T follicular helper cell (primary cell): ENCODE measurements at places on chromosomes 16 and 17.

DNA sequence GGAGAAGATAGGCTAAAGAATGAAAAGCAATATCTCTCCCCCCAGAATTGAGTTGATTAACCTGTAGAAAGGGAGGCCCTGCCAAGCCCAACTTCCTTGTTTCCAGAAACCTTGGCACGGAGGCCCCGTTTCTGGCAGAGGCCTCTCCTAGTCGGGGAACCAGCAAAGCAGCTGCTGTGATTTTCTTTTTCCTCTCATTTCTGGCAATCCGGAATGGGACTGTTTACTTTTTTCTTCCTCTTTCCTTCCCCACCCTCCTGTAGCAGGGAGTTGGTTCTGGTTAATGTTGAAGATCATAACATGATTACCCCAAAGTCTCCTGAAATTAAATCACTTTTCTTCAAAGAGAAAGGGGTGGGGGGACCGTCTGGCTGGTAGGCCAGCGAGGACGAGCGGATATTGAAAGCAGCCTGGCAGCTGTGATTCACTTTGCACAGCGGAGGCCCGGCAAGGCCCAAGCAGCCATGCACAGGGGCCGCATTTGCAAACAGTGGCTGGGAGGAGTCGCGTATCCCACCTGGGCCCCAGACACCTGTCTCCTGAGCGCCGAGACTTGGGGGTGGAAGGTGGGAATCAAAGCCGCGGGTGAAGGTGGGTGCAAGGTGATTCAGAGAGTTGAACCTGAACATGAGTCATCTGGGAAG, 51.5 kb downstream of the NTN1 start:
- no peak for DNase-seq

DNA sequence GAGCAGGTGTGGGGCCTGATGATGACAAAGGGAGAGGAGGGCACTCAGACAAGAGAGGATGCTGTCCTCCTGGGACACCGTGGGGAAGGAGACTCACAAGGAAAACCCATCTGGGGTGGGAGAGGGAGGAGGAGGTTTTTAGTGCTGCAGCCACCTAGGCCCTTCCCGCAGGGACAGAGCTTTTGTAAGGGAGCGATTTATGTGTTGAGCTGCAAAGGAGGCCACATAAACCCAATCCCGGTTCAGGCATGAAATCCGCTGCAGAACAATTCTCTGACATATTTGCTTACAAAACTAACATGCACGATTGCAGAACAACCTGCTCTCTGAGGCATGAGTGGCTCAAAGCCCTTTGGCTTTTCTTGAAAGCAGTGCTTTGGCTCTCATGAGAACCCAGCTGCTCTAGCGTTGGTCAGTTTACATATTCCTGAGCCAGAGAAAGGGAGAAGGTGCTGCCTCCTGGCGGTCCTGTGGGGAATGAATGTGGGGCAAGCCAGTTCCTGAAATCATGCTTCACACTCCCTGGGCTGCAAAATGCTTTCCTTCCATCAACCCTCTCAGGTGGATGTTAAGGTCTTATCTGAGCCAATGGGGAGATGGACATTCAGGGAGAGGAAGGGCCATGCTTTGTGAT, 122.4 kb upstream of the NLRP1 start:
- DNase-seq: peak; percentile 19

GRCh38 chr17:82414548-82415281, 3.4 kb upstream of the HEXD start:
- peak; percentile 62 for DNase-seq

DNA sequence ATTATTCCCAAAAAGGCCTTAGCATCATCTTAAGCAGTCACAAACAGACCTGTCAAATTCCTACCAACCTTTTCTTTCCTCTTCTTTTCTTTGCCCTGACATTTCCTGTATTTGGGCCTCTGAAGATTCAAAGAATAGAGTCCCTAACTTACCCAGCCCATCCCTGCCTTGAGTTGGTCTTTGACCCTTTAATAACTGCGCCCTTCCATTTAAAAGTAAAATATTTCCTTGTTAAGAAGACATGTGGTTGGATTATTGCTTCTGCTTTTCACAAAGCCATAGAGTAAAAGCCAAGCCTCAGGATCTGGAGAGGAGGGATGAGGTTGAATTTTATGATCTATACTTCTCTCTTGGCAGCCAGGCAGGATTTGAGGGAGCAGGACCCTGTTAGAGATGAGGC, 13.2 kb upstream of the CCL23 start:
- no peak for DNase-seq

GRCh38 chr16:66036184-66036583, 330.3 kb upstream of the CDH5 start:
- DNase-seq: no peak

DNA sequence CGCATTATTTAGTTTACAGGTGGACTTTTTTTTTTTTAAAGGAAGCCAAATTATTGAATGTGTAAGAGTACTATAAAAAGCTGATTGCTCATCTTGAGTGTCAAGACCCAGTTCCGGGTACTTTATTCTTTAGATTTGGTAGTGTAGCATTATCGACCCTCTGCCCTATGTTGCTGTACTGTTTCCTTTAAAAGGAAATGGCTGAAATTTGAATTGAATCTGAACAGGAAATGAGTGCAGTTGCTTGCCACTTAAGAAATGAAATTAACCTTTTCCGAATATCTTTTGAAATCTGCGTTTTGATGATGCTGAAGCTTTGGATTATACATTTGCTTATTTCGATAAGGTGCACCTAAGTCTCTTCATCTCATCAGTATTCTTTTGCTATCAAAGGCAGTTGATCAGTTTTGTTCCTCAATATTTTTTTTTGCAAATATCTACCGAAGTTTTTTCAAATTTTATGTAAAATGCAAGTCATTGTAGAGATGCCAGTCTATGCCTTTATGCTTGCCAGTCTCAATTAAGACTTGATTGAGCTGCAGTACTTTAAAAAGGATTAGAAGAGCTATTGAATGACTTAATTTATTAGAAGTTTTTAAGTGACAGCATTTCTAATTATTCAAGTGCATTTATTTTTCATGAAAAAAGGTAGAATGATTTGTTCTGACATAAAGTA, 1.8 kb downstream of the GGNBP2 start:
- DNase-seq: no peak

DNA sequence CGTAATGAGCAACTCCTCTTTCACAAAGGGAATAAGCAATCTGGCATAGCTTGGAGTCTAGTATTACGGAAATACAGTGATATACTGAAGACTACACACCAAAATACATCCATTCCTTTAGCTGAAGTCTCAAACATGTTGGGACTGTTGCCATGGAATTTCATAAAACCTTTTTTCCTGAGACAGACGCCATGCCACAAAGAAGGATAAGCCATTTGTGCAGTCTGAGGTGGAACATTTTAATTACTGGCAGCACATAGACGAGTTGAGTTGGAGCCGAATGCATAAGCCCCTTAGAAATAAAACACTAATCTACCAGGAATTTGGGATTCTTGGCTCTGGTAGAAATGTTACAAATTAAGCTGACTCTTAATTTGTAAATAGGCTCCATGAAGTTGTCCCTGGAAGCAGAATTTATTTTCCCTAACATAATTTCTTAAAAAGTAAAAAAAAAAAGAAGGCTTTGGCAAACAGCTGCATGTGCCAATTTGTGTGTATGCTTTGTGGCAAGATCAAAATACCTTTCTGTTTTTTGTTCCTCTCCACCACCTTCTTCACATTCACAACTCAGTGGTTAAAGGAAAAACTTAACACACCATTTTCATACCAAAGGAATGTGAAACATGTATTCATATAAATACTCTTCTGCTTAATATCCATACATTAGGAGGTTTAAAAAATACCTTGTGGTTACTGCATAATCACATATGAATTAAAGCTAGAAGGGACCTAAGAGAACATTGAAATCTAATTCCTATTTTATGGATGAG, 25.5 kb downstream of the GRB7 start:
- DNase-seq: no peak

- no peak for DNase-seq
These were observed 50.2 kb upstream of the WSCD1 start for GRCh38 chr17:6019959-6020358.

DNA sequence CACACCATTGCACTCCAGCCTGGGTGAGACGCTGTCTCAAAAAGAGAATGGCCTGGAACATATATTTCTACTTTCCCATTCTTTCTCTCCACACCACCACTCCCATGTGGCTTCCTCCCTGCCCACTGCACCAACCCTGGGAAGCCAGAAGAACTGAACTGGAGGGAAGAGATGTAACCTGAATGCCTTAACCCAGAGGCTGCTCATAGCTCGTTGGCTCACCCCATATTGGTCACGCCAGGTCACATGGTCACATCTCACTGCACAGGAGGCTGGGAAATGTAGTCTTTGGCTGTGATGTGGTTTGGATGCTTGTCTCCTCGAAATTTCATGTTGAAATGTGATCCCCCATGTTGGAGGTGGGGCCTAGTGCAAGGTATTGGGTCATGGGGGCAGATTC, 5.9 kb upstream of the DNAH17 start:
- no peak for DNase-seq

- no peak for DNase-seq
These were observed 46.3 kb downstream of the PRKCA start for GRCh38 chr17:66348584-66349165.

GRCh38 chr16:75460446-75460845, 4.0 kb downstream of the TMEM170A start:
- DNase-seq: no peak

- no peak for DNase-seq
These were observed 3.2 kb downstream of the DLG4 start for GRCh38 chr17:7216242-7217112.

GRCh38 chr16:49886554-49887094, 30.7 kb upstream of the ZNF423 start:
- DNase-seq: no peak

DNA sequence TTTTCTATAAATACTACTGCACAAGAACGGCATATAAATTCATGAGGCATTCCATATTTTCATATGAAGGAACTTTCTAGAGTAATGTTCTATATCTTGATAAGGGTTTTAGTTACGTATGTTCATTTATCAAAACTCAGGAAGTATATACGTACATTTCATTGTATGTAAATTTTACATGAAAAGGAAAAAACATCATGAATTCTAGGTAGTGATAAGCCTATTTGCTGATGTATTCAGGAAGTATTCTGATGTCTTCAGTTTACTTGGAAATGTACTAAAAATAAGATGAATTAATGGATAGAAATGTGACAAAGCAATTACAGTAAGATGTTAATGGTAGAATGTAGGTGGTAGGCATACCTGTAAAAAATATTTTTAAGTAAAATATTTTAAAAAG, 4.7 kb downstream of the DGKE start:
- DNase-seq: no peak

DNA sequence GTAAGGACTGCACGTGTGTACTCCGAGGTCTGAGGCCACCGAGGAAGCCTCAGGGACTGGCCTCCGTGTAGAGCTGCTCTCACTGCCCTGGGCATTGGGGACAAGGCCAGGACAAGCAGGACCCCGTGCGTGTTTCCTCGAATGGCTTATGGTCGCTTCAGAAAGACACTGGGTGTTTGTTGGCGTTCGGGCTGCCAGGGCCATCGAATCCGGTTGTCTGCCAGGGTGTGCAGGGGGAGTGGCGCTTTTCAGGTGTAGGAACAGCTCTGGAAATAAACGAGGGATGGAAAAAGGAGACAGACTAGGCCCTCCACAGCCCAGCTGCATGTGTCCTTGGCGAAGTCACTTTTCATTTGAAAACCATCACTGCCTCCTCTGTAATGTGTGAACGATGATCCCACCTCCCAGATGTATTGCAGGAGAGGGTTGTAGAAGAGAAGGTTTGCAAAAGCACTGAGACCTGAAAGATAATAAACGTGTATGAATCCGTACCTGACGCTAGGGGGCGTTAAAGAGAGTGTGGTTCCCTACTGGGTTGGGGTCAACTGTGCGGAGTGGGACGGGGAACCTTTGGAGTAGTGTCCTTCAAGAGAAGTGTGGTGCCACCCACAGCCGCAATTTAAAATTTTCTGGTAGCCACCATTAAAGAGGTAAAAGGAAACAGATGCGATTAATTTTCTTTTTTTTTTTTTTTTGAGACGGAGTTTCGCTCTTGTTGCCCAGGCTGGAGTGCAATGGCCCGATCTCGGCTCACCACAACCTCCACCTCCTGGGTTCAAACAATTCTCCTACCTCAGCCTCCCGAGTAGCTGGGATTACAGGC, 2.1 kb upstream of the ZSCAN10 start:
- DNase-seq: no peak

DNA sequence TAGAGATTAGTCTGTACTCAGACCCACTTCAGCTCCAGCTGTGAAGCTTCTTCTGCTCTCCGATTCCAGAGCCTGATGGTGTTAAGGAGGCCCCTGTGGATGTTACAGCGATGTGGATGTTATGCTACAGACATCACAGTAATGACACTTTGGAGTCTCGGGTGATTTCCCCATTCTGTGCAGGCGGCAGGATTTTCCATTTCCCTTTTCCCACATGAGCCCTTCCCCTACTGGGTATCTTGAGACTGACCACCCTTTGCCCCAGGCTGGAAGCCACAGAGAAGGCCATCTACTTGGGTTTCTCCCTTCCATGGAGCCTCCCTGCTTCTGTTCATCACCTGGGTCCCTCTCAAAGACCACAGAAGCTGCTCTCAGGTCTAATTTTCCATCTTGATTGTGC, 78.3 kb downstream of the KCNJ12 start:
- DNase-seq: no peak

- no peak for DNase-seq
These were observed 27.6 kb upstream of the PITPNA start for GRCh38 chr17:1590029-1590746.

DNA sequence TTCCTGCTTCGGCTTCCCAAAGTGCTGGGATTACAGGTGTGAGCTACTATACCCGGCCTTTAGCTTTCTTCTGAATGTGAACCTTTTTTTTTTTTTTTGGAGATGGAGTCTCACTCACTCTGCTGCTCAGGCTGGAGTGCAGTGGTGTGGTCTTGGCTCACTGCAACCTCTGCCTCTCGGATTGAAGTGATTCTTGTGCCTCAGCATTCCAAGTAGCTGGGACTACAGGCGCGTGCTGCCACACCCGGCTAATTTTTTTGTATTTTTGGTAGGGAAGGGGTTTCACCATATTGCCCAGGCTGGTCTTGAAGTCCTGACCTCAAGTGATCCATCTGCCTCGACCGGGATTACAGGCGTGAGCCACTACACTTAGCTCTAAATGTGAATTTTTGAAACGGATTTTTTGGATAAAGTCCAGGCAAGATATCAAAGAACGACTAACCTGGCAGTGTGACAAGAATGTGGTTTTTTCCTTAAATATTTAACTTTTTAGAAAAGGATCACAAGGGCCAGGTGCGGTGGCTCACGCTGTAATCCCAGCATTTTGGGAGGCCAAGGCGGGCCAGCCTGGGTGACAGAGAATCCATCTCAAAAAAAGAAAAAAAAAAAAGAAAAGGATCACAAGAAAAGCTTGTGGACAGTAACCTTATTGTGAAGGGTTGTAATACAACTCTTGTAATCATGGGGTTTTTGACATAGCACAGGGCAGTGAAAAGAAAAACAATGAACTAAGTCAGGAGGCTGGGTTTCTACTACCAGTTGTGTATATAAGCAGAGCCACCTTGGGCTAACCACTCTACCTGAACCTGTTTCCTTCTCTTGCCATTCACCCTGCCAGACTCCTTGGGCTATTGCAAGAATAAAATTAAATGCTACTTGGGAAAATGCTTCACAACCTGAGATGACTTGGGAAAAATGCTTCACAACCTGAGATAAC, 6.2 kb downstream of the BRCA1 start:
- no peak for DNase-seq
